ENCODE measurements at places on chromosomes 1 and 21.
A peak's percentile ranks its signal among the peaks of the same experiment; 100 is the strongest.

DNA sequence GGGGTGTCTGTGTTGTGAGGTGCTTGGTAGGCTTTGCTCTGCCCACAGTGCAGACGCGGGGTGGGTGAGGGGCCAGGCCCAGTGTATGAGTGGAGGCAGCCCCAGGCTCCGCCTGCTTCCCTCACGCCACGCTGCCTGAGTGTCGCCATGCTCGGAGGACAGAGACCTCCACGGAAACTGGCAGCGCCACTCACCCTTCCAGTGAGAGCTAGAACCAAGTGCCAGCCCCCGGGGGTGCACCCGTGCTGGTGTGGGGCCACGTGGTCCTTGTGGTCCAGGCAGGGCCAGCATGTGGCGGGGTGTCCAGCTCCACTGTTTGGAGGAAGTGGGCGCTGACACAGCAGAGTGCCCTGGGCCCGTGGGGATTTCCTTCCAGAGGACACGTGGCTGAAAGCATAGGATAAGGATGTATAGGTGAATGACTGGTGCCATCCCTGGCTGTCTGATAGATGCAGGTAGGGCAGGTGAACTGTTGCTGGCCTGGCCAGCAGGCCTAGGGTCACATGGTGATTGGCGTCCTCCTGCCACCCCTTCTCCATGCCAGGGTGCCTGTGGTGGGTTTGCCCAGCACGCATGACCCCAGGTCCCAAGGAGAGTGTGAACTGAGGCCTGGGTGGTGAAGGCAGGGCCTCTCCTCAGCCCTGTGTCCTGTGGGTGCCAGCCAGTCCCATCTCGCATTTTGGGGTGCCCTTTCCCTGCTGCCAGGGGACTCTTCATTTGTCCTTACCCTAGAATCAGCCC lies 3.8 kb downstream of the LRRC3 start:
- no peak for DNase-seq

GRCh38 chr1:212565079-212565478 lies 43.5 kb upstream of the ATF3 start:
- no peak for DNase-seq

DNA sequence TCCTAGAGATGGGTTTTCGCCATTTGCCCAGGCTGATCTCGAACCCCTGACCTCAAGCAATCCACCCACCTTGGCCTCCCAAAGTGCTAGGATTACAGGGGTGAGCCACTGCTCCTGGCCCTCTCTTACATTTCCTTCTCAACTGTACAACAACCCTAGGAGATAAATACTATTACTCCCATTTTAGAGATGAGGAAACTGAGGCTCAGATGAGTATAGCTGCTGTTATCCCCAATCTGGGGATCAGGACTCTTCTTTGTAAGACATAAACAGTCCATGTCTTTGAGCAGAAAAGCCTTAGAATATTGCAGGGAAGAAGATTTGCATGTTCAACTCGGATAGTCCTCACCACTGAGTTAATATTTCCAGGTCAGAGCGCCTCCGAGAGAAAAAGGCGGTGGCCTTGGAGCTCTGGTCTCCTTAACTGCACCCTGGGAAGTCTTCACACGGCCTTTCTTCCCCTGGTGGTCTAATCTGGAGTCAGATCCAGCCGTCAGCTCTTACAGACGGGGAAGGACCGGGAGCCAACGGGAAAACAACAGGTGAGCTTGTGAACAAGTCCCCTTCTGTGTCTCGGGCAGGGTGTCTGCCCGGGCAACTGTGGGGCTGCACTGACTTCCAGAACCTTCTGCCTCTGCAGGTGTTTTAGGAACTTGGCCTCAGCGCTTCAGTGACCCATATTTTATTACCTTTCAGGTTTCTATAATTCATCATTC lies 5.9 kb upstream of the OLIG1 start:
- no peak for DNase-seq

DNA sequence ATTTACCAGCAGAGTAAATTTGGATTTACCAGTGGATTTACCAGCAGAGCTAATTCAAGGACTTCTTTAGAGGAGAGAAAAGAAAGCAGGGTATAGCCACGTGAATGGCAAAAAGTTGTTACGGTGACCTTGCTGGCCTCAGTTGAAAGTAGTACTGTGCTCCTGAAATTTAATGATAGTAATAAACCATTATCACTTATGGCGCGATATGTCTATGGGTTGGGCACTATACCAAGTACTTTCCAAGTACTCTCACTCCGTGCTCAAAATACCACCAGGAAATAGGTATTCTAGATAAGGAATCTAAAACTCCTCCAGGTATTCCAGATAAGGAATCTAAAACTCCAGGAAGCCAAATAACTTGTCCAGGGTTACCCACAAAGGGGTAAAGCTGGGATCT lies 35.8 kb downstream of the SLC44A3 start:
- DNase-seq, result no peak

DNA sequence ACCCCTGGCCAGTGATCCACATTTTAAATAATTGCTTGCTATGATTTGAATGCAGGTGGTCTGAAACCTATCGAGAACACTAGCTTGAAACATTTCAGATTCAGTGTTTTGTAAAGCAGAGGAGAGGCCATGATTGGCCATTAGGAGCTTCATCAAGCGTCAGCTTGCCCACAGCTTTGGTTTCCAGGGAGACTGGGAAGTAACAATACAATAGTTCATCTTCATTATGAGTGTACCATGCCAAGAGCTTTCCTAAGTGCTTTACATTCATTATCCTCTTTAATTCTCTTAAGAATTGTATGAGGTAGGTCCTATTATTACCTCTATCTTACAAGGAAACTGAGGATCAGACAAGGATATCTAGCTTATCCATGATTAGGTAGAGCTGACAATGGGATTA lies 27.7 kb upstream of the ATP5PO start:
- no peak for DNase-seq

DNA sequence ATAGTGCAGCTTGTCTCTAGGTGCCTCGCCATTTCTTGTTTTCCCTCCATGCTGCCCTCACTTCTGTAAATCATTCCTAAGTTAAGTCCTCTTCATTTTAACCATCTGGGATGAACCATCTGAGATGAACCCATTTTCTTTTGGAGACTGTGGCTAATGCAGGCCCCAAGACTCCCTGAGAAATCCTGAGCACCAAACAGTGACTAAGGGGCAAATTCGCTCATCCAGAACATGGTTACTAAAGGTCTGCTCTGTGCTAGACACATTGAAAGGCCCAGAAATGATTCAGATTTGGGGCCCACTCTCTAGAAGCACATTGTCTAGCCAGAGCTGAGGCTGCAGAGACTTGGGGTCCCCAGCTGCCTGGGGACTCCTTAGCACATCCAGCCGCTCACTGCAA lies 151.9 kb upstream of the CTTNBP2NL start:
- DNase-seq, result no peak

DNA sequence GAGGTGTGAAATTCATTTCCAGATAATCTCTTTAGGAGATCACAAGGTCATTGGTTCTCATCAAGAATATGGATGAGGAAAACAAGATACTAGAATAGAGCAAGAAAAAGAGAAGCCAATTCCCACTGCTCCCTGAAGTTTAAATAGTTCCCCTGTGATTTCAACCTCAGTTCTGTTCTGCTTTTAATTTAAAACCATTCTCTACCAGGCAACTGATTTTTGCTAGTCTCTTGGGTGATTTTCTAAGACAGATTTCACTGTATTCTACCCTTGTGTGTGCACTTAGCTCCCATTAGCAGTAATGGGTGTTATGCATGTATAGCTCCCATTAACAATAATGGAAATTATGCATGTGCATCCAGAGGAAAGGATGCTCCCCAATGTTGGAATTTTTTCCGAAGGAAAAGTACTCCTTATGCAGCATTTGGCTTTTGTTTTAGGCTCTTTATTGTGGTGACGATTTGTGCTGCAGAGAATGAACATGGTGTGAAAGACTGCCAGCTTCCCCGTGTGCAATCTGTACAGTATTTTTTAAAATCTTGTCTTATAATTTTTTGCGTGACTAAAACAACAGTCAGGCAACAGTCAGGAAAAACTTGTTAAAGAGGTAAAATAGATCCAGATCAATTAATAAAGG lies 144.0 kb upstream of the ZRANB2 start:
- DNase-seq, result no peak

DNA sequence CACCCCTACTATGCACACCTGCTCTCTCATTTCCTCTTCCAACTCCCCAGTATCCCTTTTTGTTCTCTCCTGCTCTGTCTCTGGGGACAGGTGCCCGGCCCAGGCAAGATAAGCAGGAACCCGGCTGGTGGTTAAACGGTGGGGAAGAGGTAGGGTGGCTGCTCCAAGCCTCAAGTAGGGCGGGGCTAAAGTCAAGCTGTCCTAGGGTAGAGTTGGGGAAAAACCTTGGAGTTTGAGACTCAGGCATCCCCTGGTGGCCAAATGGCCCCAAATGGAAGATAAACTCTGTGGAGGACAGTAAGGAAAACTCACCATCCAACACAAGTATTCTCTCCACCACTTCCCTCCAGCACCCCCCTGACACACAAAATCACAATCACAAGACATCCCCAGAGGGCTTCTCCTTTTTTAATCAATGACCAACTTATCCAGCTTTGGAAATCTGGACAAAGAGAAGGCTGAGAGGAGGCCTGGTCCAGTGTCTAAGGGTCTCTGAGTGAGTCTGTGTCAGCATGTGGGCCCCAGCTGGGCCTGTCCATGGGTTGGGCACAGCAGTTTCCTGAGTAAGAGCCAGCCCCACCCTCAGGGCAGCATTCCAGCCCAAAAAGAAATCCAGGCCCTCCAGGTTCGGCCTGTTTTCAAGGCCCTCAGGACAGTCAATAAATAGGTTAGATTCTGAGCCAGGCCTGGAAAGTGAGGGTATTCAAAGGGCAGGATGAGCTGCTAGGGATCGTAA lies 9.8 kb downstream of the POMGNT1 start:
- DNase-seq, result no peak

DNA sequence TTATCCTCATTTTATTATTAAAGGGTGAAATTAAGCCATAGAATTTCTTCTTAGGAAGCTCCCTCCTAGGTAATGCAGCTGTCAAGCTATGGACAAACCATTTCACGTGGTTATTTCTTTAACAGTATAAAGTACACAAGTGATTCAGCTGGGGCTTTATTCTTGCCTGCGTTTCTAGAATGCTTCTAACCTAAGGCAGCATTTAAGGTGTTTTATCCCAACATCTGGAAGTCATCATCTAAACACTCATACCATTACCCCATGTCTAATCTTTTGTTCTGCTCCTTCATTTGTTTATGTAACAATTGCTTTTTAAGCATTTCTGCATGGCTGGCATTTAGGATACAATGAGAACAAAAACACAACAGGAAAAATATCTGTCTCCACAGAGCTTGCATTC lies 829.2 kb upstream of the ADAMTS5 start:
- no peak for DNase-seq

GRCh38 chr1:3399732-3400131 lies 54.7 kb upstream of the ARHGEF16 start:
- DNase-seq, result no peak

DNA sequence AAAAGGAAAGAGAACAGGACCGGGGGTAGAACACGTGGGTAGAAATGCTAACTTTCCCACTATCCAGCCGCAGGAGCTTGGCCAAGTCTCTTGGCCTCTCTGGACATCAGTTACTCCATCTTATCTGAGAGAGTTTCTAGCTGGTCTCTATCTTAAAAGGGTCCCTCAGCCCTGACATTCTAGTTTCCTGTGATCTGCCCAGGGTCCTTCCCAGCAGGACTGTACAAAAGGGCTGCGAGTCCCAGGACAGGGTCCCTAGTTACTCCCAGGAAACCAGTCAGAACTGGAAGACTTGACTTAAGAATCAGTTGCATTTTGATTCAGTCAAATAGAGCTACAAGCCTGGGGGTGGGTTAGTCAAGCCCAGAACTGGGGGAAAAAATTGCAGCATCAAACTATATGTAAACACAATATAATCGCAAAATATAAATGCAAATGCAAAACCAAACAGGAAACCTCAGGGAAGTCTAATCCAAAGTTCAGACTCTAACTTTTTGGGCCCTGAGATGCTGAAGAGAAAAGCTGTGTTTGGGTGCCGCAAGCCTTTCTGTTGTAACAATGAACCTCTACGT lies 2.9 kb downstream of the ASAP3 start:
- no peak for DNase-seq

DNA sequence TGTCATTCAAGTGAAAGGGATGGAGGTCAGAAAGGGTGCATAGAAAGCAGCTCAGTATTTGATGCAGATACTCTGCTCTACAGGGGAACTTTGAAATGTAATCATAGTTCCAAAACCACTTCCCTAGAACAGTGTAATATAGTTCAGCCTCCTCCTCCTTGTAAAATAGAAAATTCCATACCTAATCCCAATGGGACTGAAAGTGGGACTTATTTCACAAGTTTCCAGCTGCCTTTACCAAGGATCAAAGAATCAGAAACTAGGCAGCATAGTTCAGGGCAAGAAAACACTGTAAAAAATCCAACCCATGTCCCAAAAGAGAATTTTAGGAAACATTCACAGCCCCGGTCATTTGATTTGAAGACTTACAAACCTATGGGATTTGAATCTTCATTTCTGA lies 8.1 kb upstream of the TMCO2 start:
- DNase-seq, result no peak

- DNase-seq, result no peak
Observed at GRCh38 chr1:232143315-232143886, 486.5 kb downstream of the SIPA1L2 start.

GRCh38 chr21:17793246-17794123 lies 25.7 kb downstream of the C21orf91 start:
- DNase-seq, result no peak

DNA sequence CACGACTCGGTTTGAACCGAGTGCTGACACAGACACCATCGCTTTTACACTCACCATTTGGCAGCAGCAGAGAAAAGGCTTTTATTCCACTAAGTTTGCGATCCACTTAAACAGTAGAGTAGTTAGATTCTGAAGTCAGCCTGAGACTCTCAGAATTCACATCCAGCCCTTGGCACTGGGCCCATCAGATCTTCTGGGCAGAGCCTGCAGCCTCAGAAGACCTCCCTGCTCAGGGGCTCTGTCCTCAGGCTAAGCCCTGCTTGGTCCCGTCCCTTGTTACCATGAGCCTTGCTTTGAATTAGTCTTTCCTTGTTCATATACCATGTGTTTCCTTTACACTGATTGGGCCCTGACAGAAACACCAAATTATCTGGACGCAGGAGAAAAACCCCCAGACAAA lies 41.4 kb upstream of the AJAP1 start:
- peak; percentile 33 for DNase-seq

DNA sequence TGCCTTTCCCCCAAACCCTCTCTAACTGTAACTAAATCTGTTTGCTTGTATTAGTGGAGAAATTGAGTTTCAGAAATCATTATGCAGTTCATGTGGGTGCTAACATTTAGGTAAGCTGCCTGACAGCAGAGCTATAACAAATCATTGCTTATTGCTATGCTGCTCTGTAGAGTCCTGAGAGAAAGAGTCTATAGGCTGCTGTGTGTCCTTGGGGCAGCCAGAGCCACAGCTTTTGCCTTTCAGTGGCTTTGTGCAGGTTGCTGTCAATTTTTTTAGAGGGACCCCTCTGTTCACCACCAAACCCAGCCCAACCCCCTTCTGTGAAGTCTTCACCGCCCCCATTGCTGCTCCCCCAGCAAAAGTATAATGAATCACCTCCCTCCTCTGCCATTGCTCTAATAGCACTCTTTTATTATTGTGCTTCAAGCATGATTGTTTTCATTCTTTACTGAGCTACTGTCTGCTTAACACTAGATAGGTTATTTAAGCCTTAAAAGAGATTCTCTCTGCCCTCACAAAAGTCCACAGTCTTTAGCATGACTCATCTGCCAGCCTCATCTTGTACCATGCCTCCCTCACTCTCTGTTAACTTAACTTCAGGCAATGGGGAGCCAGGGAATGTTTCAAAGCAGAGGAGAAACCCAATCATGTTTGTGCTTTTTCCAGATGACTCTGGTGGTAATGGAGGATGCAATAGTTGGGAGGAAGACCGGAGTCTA lies 38.6 kb downstream of the DIRAS3 start:
- DNase-seq, result no peak
